ENCODE measurements at places on chromosomes 6 and 20.
A peak's percentile ranks its signal among the peaks of the same experiment; 100 is the strongest.

- no peak for DNase-seq
Observed at GRCh38 chr6:169937389-169938261, 186.2 kb downstream of the ERMARD start.

DNA sequence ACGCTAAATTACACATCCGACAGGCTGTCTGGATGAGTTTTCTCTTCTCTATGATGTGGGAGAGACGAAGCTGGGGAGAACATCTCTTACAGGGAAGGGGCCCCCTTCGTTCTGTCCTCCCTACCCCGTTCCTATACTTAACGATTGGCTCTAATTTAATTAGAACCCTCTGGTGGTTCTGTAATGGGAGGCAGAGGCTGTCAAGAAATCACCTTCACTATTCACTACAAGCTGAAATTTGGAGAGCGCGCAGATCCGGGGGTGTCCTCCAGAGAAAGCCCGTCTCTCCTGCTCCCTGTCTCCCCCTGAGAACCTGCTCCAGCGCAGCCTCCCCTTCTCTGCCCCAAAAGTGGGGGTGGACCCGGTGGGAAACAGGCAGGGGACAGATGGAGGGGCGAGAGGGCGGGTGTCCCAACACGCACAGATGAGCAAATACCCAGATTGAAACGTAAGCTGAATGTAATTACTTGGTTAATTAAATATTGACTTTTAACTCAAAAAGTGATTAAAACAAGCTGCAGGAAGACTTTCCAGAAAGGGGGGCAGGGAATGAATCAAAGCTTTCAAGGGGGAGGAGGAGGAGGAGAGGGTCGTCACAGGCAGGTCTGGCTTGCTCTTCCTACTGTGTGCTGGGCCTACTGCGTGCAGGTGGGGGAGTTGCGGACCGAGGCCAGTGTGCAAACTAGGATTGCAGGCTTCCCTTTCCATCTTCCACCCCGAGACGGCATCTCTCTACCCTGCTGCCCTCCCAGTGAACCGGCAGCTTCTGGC is 1.3 kb downstream of the SULF2 start:
- no peak for DNase-seq

DNA sequence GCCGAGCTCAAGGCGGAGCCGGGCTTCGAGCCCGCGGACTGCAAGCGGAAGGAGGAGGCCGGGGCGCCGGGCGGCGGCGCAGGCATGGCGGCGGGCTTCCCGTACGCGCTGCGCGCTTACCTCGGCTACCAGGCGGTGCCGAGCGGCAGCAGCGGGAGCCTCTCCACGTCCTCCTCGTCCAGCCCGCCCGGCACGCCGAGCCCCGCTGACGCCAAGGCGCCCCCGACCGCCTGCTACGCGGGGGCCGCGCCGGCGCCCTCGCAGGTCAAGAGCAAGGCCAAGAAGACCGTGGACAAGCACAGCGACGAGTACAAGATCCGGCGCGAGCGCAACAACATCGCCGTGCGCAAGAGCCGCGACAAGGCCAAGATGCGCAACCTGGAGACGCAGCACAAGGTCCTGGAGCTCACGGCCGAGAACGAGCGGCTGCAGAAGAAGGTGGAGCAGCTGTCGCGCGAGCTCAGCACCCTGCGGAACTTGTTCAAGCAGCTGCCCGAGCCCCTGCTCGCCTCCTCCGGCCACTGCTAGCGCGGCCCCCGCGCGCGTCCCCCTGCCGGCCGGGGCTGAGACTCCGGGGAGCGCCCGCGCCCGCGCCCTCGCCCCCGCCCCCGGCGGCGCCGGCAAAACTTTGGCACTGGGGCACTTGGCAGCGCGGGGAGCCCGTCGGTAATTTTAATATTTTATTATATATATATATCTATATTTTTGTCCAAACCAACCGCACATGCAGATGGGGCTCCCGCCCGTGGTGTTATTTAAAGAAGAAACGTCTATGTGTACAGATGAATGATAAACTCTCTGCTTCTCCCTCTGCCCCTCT is 1.1 kb downstream of the CEBPB start:
- no peak for DNase-seq

DNA sequence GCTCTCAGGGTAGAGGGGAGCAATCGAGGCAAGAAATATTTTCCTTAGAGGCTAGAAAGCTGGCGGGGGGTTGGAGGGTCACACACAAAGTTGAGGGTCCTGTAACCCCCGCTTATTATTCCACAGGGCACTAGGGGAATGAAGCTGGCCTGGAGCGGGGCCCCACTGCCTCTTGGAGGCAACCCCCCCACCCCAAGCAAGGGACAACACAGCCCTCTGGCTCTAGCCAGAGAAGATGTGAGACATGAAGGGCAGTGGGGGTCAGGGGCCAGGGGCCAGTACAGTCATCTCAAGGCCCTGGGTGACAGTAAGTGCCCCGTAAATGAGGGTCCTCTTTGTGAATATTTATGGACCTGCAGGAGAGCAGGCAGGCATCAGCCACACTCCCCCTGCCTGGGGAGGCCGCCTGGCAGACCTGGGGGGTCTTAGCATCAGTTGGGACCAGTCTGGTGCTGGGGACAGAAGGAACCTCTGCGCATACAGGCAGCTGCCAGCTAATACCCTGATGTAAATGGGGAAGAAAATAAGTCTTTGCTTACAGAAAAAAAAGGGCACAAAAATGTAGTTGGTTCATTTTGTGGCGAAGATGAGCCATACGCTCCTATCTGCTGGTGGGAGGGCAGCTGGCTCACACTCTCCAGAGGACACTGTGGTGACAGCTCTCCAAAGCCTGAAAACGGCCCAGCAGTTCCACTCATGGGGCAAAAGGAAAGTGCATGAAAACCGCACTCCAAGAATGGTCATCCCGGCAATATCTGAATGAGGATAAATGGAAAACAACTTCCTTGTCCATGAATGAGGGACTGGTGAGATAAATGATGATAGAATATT is 21.9 kb downstream of the SPATA2 start:
- no peak for DNase-seq

DNA sequence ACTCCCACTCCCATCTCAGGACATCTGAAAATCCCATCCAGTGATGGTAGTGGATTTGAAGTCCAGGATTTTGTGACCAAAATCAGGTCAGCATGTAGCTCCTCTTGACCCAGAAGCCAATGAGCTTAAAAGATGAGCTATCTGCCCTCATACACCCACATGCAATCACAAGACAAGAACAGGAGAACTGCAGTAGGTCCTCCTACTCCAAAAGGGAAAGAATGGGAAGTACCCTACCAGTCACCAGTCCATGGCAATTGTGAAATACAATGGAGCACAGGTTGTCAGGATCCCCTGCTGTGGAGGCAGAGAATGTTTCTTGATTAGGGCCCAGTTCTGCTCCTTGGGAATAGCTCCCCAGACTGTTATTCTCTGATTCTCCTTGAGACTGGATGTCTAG is 347.3 kb upstream of the CNR1 start:
- DNase-seq, result no peak

- DNase-seq, result no peak
Observed at GRCh38 chr6:16043171-16044135, 85.4 kb upstream of the MYLIP start.

GRCh38 chr20:41627611-41628244 is 9.6 kb upstream of the CHD6 start:
- DNase-seq, result no peak

- DNase-seq, result peak; percentile 26
Observed at GRCh38 chr6:40585651-40586269, 1.4 kb downstream of the LRFN2 start.

DNA sequence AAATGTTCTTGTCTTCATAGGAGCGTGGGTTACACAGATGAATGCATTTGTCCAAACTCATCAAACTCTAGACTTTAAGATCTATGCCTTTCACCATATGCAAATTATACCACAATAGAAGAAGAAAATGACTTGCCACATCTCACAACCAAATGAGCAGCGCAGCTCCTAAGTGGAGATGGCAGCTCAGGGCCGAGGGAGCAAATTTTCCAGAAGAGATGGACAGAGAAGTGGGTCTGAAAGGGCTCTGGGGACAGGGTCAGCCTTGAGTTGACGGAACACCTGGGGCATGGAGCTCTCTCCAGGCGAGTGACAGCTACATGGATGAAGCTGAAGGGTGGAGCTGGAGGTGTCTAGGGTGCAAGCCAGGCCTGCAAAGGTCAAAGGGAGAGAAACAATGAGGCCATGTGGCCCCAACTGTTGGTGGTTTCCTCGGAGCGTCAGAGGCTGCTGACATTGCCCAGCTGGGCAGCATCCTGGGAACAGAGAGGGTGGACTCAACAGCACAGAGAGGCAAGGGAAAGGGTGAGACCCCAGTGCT is 228.3 kb downstream of the NRN1 start:
- no peak for DNase-seq

DNA sequence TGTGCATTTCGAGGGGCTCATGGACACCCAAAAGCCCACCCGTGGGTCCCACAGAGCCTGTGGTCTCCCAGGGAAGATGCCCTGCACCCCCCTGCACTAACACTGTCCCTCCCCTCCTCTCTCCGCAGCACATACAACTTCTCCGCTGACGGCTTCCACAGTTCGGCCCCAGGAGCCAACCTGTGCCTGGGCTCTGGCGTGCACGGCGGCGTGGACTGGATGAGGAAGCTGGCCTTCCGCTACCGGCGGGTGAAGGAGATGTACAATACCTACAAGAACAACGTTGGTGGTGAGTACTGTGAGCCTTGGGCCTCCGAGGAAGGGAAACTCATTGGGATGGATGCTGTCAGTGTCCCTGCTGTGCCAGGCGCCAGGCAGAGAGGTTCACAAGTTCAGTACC is 183.9 kb downstream of the ZMYND8 start:
- no peak for DNase-seq

DNA sequence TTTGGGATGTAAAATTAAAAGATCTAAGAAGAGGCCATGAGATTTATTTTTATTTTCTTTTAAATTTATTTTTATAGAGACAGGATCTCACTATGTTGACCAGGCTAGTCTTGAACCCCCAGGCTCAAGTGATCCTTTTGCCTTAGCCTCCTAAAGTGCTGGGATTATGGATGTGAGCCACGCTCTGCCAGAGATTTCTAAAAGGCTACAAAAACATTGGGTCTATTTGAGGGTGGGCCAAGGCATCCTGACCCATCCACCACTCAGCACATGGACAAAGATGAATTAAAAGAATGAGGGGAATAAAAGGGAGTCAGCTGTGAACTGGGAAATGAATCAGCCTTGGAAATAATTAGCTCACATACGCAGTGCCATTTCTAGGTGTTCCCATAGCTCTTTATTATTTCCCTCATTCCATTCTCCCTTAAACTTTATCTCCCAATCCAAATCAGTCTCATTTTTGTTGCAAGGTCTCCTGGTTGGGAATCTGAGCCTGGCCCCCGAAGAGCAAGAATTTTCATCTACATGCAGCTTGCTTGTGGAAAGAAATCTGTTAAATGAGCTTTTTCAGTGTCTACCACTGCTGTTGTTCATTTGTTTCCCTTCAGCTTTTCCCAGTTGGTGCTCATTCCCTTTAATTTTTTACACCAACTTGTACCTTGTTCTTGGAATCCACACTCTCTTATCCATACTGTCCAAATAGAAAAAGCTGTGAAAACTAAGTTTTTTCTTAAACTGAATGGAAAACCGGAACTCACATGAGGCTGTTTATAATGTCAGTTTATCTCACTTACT is 66.9 kb downstream of the MKKS start:
- no peak for DNase-seq

DNA sequence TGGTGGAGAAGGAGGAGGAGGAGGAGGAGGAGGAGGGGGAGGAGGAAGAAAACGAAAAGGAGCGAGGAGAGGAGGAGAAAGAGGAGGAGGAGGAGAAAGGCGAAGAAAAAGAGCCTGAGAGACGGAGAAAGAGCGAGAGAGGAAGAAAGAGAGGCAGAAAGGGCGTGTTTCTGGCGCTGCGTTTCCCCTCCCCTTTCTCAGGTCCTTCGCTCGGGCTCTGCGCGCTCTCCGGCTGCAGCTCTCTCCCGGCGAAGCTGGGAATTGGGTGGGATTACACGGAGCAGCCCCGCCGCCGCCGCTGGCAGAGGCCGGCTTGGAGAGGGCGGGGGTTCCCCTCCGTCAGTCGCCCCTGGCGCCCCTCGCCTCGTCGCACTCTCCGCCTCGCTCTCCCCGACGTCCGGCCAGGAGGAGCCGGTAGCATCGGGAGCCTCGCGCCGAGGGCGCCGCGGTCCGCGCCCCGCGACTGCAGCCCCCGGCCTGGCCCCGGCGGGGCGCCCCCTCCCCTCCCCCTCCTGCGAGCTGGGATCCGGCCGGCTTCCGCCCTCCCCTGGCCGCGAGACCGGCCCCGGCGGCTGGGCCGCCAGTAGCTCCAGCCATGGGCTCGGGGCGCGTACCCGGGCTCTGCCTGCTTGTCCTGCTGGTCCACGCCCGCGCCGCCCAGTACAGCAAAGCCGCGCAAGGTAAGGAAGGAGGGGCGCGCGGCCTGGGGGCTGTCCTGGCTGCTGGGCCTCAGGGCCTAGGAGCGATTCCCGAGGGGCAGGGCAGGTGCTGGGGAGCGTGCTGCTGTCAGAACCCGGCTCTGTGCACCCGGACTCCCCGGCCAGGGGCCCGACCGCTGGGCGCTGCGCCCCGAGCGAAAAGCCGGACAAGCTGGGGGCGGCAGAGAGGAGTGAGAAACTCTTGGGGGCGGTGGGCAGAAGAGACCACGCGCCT is at the start of gene SCUBE3:
SCUBE3 (plus strand) TSS at position 133 of the 933 bp plus-strand sequence; CDS start at position 596, 463 bp downstream.
- peak; percentile 5 for DNase-seq

Data from amygdala (tissue), 56 donors.